ENCODE measurements at places on chromosomes 1 and 21.

DNA sequence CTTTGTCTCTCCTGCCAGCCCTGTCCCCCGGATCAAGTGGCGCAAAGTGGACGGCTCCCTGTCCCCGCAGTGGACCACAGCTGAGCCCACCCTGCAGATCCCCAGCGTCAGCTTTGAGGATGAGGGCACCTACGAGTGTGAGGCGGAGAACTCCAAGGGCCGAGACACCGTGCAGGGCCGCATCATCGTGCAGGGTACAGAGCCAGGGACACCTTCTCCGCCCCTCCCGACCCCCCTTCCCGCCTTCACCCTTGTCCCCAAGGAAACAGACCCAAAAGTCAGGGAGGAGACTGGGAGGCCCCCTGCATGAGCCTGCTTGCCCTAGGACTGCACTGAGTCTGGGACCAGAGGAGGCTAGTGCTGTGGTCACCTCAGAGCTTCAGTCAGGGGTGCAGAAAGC is 18.2 kb downstream of the CNTN2 start:
- DNase-seq, result no peak

DNA sequence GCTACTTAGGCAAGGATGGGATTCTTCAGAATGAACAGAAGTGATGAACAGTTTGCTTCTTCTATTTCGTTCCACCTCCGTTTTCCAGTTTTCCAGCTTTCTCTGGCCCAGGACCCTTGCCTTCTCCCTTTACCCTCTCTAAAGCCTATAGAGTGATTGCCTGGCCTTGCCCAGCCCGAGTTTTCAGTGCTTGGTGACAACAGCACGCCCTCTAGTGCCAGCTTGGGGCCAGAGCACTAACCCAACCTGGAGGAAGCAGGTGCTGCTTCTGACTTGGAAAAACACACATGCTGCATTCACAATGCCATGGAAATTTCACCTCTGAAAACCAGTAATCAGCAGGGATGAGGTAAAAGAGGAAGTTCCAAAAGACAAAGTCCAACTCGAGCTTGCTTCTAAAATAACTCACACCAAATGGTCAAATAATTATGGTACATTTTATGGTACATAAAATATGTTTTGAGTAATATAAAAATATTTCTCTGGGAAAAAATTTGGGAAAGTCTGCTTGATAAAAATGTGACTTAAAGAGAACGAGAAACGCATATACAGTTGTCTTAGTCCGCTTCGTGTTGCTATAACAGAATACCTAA is 26.1 kb downstream of the UBE2T start:
- peak; percentile 85 for DNase-seq

- DNase-seq, result no peak
These were observed 67.3 kb upstream of the RAB3GAP2 start for GRCh38 chr1:220339581-220339980.

GRCh38 chr1:235409042-235409820 is 42.0 kb downstream of the TBCE start:
- no peak for DNase-seq

GRCh38 chr1:214427871-214428277 is 123.5 kb downstream of the PTPN14 start:
- no peak for DNase-seq

DNA sequence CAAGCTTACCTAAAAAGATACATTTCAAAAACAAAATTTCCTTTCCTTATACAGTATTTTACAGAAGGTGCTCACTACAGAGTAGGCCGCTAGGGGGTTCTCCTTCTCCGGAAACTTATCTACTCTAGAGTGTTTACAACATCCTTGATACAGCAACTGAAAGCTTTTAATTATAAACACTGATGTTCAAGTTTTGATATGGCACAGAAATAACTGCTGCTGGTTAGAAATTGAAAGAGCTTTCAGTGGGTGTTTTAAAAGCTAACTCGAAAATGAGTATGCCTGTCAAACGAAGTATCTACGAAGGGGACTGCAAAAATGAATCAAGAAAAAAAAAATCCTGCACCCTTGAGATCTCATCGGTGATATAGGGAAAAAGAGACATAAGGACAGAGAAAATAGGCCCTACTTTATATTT is 1.0 kb downstream of the YOD1 start:
- DNase-seq, result no peak

DNA sequence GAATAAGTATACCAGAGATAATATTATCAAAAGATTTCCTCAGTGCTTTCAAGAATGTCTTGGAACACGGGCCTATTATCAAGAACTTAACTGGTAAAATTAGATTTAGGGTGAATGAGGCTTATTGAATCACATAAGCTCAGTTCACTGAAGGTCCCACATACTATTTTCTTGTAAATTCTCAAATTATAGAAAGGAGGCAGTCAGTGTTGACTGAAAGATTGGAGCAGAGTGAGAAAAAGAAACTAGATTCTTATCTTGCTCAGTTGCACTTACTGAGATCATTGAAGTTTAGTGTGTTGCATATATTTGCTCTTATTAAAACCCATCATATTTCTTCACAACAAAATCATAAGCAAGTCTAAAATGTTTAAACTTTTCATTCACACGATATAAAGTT is 3.9 kb upstream of the RGS1 start:
- no peak for DNase-seq

GRCh38 chr1:86648255-86648654 is 56.1 kb upstream of the SH3GLB1 start:
- DNase-seq, result no peak

- DNase-seq, result peak; percentile 60
These were observed 248.3 kb upstream of the CAMK1G start for GRCh38 chr1:209335178-209335577.

DNA sequence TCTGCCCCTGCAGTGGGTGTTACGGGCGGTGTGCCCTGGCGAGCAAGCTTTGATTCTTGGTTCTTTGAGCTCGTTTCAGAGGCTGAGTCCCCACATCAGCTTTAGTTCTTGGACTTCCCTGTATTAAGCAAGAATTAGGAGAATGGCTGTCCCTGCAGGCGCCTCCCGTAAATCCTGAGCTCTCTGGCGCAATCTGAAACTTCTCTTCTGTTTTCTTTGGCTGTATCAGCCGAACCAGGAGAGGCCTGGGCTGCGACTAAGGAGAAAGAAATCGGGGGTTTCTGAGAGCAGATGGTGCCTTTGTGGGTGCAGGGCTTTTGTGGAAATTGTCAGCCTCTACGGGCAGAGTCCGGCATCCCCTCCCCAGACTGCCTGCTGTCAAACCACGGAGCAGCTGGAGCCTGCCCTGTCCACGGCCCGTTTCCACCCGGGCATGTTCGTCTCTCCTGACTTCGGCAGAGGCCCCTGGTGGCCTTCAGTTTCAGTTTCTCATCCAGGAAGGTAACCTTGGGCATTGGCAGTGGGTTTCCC is 17.9 kb downstream of the CSTB start:
- no peak for DNase-seq

DNA sequence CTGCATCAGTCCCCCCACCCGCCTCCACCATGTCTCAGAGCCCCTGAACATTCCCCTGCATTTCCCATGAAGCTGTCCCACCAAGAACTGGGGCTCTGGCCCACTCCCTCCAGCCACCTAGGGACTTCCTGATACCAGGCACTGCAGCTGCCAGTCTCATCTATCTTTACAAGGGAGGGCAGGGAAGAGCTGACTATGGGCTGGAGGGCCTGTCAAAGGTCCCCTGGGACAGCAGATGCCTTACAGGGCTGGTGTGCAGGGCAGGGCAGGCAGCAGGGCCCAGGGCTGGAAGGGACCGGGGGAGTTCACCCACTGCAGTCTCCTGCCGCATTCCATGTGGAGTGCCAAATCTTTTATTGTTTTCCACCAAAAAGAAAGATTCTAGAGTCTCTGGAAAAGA is 17.6 kb downstream of the SHISA4 start:
- DNase-seq, result no peak

- DNase-seq, result no peak
These were observed 182.6 kb upstream of the KCNK2 start for GRCh38 chr1:214899908-214900460.

GRCh38 chr21:45124596-45124995 is 50.2 kb downstream of the ADARB1 start:
- no peak for DNase-seq

- DNase-seq, result no peak
These were observed 1.2 kb downstream of the GBP6 start for GRCh38 chr1:89364954-89365550.

- DNase-seq, result no peak
These were observed 316.2 kb downstream of the HMCN1 start for GRCh38 chr1:186050360-186050759.

DNA sequence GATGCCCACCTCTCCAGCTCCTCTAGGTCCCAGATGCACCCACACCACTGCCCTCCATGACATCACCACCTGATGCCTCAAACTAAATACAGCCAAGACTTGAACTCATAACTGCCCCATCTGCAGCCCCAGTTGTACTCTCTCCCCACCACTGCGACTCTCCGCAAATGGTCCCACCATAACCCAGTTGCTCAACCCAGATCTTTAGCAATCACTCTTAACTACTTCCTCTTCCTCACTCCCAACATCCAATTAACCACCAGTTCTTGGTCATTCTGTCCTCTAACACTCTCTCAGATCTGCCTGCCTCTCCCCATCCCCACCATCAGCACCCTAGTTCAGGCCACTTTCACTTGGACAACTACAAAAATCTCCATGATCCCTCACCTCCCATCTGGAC is 36.8 kb upstream of the PLA2G2C start:
- no peak for DNase-seq

GRCh38 chr1:227899820-227900449 is 47.8 kb downstream of the WNT9A start:
- DNase-seq, result peak; percentile 47
